ENCODE measurements at places on chromosomes 12 and 14.
A peak's percentile ranks its signal among the peaks of the same experiment; 100 is the strongest.

- no peak overlapping the region for H3K27ac ChIP-seq
- no peaks in the 10 kb centered on the region for H3K36me3 ChIP-seq
Observed at GRCh38 chr14:43877351-43877960, 629.6 kb downstream of the FSCB start.

GRCh38 chr12:74285773-74286172, 251.9 kb upstream of the ATXN7L3B start:
- no peak overlapping the region for H3K4me3 ChIP-seq
- H3K4me1 ChIP-seq, result no peaks in the 10 kb centered on the region
- H3K27me3 ChIP-seq, result no peaks in the 10 kb centered on the region
- H3K36me3 ChIP-seq, result no peaks in the 10 kb centered on the region
- DNase-seq, result no peak
- H3K27ac ChIP-seq, result no peak overlapping the region

DNA sequence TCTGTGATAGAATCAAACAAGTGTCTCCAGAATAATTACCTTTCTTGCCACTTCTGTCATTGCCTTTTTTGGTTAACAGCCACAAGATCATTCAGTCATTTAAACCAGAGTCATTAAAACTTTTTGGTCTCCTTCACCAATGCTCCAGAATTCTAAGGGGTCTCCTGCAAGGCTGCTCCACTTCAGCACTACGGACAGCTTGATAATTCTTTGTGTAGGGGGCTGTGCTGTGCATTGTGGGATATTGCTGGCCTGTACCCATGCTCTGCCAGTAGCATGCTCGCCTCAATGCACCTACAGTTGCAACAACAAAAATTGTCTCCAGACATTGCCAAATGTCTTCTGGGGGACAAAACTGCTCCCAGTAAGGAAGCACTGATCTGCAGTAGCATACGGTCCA, 7.3 kb downstream of the ADAMTS20 start:
- H3K4me1 ChIP-seq, result no peaks in the 10 kb centered on the region
- no peak for DNase-seq
- H3K4me3 ChIP-seq, result no peak overlapping the region
- no peak overlapping the region for H3K27ac ChIP-seq
- peaks cover 2% of the 10 kb centered on the region for H3K36me3 ChIP-seq
- no peaks in the 10 kb centered on the region for H3K27me3 ChIP-seq

- peaks cover 34% of the 10 kb centered on the region for H3K27me3 ChIP-seq
- peaks cover 10% of the 10 kb centered on the region for H3K4me1 ChIP-seq
- no peak within 1 kb of the TSS for H3K27ac ChIP-seq
- H3K36me3 ChIP-seq, result peaks cover 1% of the 10 kb centered on the region
Observed at GRCh38 chr14:103122947-103123633, at the start of gene TNFAIP2. Gene TNFAIP2, plus strand, starts transcription at chr14:103123461. Its CDS starts 2,997 bp downstream, at chr14:103126458.

DNA sequence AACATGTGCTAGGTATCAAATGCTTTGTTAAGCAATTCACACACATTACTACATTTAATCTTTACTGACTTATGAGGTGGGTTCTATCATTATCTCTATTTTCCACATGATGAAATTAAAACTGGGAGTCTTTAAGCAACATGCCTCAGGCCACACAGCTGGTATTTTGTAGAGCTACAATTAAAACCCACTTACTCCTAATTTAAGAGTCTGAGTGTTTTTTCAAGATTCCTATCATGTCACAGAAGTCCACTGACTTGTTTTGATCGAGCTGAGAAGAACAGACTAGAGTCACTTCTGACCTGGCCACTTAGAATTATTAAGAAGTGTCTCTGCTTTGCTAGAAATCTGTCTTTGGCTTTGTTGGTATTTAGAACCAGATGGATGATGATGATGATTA, 670.7 kb downstream of the NRXN3 start:
- no peak overlapping the region for H3K27ac ChIP-seq
- no peaks in the 10 kb centered on the region for H3K27me3 ChIP-seq
- no peak overlapping the region for H3K4me3 ChIP-seq
- H3K4me1 ChIP-seq, result no peaks in the 10 kb centered on the region

- H3K4me1 ChIP-seq, result peaks cover 7% of the 10 kb centered on the region
- DNase-seq, result no peak
Observed at GRCh38 chr14:56413721-56414120, 165.9 kb upstream of the TMEM260 start.

DNA sequence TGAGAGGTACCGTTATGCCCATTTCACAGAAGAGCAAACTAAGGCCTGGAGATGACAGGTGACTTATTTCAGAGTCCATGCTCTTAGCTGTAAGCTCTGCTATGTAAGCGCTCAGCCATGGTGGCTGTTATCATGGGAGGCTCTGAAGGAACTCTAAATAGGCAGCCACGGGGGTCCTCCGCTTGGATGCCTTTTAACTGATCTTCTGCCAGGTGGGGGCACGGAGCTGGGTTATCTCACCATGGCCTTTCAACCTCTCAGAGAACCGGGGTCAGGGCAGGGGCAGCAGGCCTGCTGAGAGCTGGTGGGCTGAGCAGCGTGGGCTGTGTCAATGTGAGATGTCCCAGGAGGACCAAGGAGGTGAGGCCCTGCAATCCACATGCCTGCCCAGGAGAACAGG, 49.7 kb upstream of the RBM19 start:
- no peak overlapping the region for H3K4me3 ChIP-seq
- no peak for DNase-seq
- H3K4me1 ChIP-seq, result no peaks in the 10 kb centered on the region
- H3K27me3 ChIP-seq, result peaks cover 42% of the 10 kb centered on the region
- no peaks in the 10 kb centered on the region for H3K36me3 ChIP-seq

DNA sequence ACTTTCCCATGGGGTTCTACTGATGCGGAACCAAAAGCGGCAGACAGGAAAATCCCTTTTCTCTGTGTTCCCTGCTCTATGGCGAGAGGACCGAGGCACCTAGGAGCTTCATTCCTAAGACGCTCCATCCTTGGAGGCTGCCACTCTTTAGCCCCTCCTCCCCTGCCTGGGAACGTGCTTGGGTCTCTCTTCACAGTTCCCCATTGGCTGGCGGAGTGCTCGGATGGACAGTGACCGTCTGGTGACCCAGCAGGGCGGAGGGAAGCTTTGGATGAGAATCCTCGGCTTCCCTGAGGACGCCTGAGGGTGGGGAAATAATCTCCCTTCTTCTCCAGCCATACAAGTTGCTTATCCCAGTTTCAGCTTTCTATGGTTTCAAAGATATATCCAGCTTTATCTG, 37.3 kb downstream of the KCNA5 start:
- no peak for DNase-seq
- H3K27ac ChIP-seq, result no peak overlapping the region
- H3K4me1 ChIP-seq, result no peaks in the 10 kb centered on the region
- peaks cover 2% of the 10 kb centered on the region for H3K36me3 ChIP-seq

- H3K4me3 ChIP-seq, result no peak overlapping the region
- no peak for DNase-seq
- H3K27ac ChIP-seq, result no peak overlapping the region
- no peaks in the 10 kb centered on the region for H3K4me1 ChIP-seq
- no peaks in the 10 kb centered on the region for H3K36me3 ChIP-seq
Observed at GRCh38 chr12:2170376-2170775, 117.6 kb downstream of the CACNA1C start.

DNA sequence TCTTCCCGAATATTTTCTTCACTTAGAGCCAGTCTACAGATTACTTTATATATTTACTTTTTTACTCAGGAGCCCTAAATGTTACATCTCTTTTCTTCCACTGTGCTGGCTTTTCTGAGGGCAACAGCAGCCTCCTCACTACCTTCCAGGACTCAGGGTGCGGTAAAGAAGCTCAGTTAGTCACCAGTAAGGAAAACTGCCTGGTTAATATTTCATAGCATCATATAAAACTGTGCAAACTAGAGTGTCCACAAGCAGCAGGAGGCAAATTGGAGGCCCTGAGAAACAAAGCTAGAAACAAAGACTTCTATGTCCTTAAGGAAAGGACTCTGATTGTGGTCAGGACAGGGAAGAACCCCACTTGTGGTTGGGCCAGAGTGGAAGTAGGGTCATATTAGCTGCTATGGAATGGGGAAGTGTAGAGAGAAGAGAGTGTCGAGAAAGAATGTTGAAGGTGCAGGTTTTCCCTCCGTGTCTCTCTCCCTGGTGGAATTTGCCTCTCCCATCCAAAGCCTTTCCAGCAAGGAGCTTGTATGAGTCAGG, 220.1 kb downstream of the SLC15A4 start:
- no peak overlapping the region for H3K27ac ChIP-seq
- DNase-seq, result no peak
- no peaks in the 10 kb centered on the region for H3K4me1 ChIP-seq
- no peaks in the 10 kb centered on the region for H3K36me3 ChIP-seq
- peaks cover 10% of the 10 kb centered on the region for H3K27me3 ChIP-seq
- H3K4me3 ChIP-seq, result no peak overlapping the region

DNA sequence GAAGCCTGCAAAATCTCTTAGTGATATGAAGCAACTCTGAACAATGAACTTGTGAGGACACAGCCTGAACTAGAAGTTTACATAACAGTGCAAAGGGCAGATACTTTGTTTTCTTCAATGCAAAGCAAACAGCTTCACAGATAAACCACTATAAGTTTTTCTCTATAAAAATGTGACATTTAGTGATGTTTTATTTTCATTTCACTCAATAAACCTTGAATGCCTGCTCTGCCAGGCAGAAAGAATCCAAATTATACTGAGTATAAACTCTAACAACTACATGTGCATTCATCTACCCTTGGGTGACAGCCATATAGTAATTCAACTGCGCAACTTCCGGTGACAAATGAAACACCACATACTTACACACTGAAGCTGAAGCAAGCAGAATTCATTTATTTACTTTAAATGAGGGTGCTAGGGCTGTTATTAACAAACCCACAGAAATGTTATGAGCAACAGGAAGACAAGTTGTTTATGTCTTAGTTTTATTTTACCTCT, 10.3 kb downstream of the DCP1B start:
- H3K36me3 ChIP-seq, result peaks cover 22% of the 10 kb centered on the region
- no peak for DNase-seq
- H3K4me1 ChIP-seq, result peaks cover 36% of the 10 kb centered on the region
- peak overlapping the region; percentile 36 for H3K4me3 ChIP-seq
- H3K27me3 ChIP-seq, result no peaks in the 10 kb centered on the region

GRCh38 chr12:28973491-28973890, 175.6 kb upstream of the FAR2 start:
- peaks cover 31% of the 10 kb centered on the region for H3K27me3 ChIP-seq
- DNase-seq, result no peak
- no peak overlapping the region for H3K4me3 ChIP-seq

DNA sequence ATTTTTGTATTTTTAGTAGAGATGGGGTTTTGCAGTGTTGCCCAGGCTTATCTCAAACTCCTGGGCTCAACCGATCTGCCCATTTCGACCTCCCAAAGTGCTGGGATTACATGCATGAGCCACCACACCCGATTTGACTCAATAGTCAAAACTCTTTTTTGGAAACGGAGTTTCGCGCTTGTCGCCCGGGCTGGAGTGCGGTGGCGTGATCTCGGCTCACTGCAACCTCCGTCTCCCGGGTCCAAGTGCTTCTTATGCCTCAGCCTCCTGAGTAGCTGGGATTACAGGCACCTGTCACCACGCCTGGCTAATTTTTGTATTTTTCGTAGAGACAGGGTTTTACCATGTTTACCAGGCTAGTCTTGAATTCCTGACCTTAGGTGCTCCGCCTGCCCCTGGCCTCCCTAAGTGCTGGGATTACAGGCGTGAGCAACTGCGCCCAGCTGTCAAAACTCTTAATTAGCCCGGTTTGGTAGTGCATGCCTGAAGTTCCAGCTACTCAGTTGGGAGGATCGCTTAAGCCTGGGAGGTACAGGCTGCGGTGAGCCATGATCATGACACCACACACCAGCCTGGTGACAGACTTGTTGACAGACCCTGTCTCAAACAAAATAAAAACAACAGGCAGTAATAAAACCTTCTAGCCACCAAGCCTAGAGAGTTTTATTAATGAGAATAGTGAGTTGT, 12.4 kb downstream of the MED21 start:
- no peak overlapping the region for H3K4me3 ChIP-seq
- H3K4me1 ChIP-seq, result no peaks in the 10 kb centered on the region
- DNase-seq, result no peak
- no peak overlapping the region for H3K27ac ChIP-seq
- H3K36me3 ChIP-seq, result peaks cover 25% of the 10 kb centered on the region

GRCh38 chr12:11622876-11623281, 26.6 kb upstream of the ETV6 start:
- no peak for DNase-seq
- no peaks in the 10 kb centered on the region for H3K36me3 ChIP-seq
- H3K27me3 ChIP-seq, result no peaks in the 10 kb centered on the region
- H3K27ac ChIP-seq, result no peak overlapping the region

GRCh38 chr14:61925043-61925442, 162.8 kb downstream of the SNAPC1 start:
- H3K27ac ChIP-seq, result no peak overlapping the region
- H3K4me3 ChIP-seq, result no peak overlapping the region
- no peaks in the 10 kb centered on the region for H3K4me1 ChIP-seq
- DNase-seq, result no peak
- peaks cover 1% of the 10 kb centered on the region for H3K27me3 ChIP-seq

DNA sequence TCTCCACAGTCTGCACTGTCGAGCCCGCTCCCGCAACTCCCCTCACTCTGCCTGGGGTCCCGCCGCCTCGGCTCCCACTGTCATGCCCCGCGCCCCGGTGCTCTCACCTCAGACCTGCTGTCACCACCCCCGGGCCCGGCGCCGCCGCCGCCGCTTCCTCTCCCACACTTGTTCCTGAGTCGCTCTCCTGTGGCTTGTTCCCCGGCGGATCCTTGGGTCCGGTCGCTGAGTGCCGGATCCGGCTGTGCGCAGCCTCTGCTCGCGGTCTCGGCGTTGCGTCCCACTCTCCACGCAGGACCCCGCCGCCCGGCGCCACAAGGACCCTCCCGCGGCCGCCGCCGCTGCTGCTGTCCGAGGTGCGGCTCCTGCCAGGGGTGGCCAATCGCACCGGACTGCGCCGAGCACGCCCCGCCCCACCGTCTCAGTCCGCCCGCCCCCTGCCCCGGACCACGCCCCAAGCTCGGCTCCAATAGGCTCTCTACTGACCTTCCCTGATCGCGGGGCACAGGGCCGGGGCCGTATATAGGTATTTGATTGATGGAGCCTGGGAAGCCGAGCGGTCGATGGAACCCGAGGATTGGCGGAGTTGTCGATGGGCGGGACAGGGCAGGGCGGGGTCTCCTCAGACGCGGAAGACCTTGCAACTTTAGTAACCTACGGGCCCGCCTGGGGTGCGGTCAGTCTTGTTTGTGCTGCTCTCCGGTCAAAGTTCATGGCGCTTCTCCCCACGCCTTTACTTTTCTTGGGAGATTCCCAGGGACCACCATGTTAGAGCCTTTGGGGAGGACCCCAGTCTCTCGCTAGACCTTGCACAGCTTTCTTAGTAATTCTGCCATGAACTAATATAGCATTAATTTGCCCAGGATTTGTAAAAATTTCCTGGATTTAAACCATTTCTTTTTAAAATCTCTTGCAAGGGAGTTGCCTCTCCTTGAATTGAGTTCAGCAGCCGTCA, at the start of gene TAOK3:
Gene TAOK3 (minus strand): TSS at position 367 of the 955 bp plus-strand sequence. CDS start 117,340 bp downstream, outside the sequence.
- H3K27ac ChIP-seq, result peak within 1 kb of the TSS; percentile 90
- peak; percentile 95 for DNase-seq

GRCh38 chr12:117404940-117405339, 43.5 kb upstream of the NOS1 start:
- no peak for DNase-seq
- peaks cover 9% of the 10 kb centered on the region for H3K27me3 ChIP-seq
- H3K27ac ChIP-seq, result no peak overlapping the region
- H3K36me3 ChIP-seq, result no peaks in the 10 kb centered on the region

GRCh38 chr12:131675126-131676080, 35.5 kb upstream of the SFSWAP start:
- no peaks in the 10 kb centered on the region for H3K27me3 ChIP-seq
- H3K36me3 ChIP-seq, result peaks cover 3% of the 10 kb centered on the region
- H3K4me1 ChIP-seq, result no peaks in the 10 kb centered on the region
